ENCODE measurements at places on chromosomes 7 and 10.

GRCh38 chr7:101853684-101854083, 36.3 kb downstream of the CUX1 start:
- no peak for DNase-seq

GRCh38 chr7:25314094-25314730, 85.9 kb upstream of the NPVF start:
- no peak for DNase-seq

DNA sequence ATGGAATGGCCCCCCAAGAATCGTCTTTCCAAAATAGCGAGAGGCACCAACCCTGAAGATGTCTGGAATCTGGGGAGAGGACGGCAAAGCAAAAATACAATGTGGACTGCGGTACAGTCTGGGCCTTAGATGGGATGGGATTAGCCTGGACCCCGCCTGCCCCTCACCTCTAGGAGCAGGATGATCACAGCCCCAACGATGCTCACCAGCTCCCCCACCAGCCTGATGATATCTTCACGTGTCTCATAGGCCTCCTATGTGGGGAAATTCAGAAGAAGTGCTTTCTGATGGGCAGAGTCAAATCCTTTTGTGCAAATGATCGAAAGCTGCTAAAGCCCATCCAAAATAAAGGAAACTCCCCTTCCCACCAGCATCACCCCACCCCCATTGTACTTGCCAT, 18.2 kb downstream of the TRPV5 start:
- no peak for DNase-seq

DNA sequence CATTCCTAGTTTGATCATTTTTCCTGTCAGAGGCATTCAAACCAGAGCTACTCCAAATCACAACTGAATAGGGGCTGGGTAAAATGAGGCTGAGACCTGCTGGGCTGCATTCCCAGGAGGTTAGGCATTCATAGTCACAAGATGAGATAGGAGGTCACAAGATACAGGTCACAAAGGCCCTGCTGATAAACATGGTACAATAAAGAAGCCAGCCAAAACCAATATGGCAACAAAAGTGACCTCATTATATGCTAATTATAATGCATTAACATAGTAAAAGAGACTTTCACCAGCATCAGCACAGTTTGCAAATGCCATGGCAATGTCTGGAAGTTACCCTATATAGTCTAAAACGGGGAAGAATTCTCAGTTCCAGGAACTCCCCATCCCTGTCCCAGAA, 37.3 kb downstream of the TWIST1 start:
- no peak for DNase-seq

DNA sequence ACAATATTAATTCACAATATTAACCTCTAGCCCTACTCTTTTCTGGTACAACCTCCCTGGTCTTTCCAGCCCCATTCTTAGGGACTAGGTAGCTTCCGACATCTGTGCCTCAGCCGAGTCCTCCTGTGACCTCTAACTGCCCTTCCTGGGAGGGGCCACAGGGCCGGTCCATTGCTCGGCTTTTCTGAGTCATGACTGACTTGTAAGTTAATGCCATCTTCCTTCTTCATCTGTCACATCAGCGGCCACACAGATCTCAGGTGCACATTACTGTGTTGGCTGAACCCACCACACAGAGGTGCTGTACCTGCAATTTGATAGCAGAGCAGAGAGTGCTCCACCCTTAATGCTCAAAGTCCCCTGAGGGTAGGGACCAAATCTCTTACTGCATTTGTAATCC, 4.1 kb upstream of the CPA4 start:
- no peak for DNase-seq

GRCh38 chr7:157962458-157963306, 624.9 kb downstream of the PTPRN2 start:
- DNase-seq = no peak
